Anterior cingulate cortex (tissue), 58 donors: ENCODE measurements at places on chromosomes 5 and 9.

GRCh38 chr9:106467865-106468164, 395.2 kb upstream of the ZNF462 start:
- no peak for DNase-seq

- DNase-seq = no peak
Measured at GRCh38 chr5:178449163-178450070, 140.8 kb downstream of the COL23A1 start.

- peak; percentile 61 for DNase-seq
Measured at GRCh38 chr9:135718616-135719015, 16.6 kb downstream of the KCNT1 start.

GRCh38 chr9:16950051-16950450, 79.6 kb upstream of the BNC2 start:
- DNase-seq = no peak

DNA sequence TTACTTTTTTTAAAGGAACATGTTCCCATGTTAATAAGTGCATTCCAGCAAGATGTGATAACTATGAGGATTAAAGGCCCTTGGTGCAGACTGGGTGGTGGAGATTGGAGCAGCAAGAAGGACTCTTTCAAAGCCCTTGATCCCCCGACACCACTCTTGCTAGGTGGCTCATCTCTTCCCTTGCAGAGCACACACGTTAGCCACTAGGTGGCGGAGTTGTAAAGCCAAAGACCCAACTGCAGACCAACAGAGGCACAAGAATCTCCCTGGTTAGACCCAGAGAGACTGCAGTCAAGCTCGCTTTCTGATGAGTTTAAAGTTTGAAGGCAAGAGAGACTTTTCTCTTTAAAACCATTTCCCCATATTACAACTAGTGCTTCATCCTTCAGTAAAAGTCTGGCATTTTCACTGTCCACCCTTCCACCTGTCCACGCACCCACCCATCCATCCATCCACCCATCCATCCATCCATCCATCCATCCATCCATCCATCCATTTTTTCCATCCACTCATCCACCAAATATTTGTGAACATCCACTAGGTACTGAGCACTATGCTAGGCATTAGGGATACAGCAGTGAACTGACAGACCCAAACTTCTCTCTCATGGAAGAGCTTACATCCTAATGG, 226.9 kb downstream of the MSX2 start:
- peak; percentile 51 for DNase-seq

GRCh38 chr9:135956802-135957174, 4.4 kb downstream of the UBAC1 start:
- DNase-seq = no peak

DNA sequence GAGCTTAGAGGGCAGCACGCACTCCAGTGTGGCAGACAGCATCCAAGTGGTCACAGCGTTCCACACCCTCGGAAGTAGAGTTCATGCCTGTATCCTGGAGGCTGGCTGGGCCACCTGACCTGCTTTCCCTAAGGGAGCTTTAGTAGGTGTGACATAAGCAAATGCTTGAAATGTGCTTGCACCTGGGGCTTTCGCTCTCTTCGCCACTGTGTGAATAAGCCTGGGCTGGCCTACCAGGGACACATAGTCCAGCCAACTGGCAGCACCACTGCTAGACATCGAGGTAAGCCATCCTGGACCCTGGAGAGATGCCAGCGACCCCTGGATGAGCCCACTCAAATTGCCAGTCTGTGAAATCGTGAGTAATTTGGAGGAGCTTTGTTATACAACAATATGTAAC, 24.9 kb upstream of the IRX4 start:
- DNase-seq = no peak
